PC-9 (cell line): ENCODE measurements at places on chromosomes 1 and 21. TPM values are rescaled to one million over a fixed set of nuclear protein-coding genes. Genes with fewer than 3 reads are reported as not detected.
A peak's percentile ranks its signal among the peaks of the same experiment; 100 is the strongest.

CYP4Z1 gene
- total RNA-seq: not detected in 2 replicates

DNA sequence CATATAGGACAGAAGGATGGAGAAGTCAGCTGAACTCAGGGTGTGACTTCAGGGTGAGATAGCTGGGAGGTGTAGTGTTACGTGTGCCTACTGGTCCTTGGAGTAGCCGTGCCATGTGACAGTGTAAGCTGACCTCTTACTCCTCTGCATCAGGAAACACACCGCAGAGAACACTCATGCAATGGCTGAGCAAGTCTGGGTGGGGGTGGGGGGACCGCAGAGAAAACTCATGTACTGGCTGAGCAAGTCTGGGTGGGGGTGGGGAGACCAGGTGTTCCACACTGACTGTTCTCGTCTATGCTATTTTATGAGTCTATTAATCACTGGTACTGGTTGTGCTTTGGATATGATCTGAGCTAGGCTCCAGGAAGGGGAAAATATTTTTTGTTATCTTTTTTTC, 233.1 kb downstream of the PAPPA2 start:
- no peak for DNase-seq
- no peaks in the 10 kb centered on the region for H3K4me1 ChIP-seq
- no peaks in the 10 kb centered on the region for H3K36me3 ChIP-seq

- no peak for DNase-seq
- H3K27ac ChIP-seq: peak overlapping the region; percentile 66
- no peaks in the 10 kb centered on the region for H3K36me3 ChIP-seq
These were observed 911.9 kb downstream of the TTLL7 start for GRCh38 chr1:83086986-83087512.

PLA2G2D gene
- total RNA-seq: not detected in 2 replicates

CYP2J2 gene
- 1.6 and 2.1 TPM in 2 replicates for total RNA-seq

- no peaks in the 10 kb centered on the region for H3K36me3 ChIP-seq
- H3K27me3 ChIP-seq: no peaks in the 10 kb centered on the region
- no peak for DNase-seq
- no peak overlapping the region for H3K27ac ChIP-seq
- no peak overlapping the region for H3K4me3 ChIP-seq
- no peaks in the 10 kb centered on the region for H3K4me1 ChIP-seq
These were observed 4.1 kb downstream of the KRTAP13-4 start for GRCh38 chr21:30434033-30434631.

GRCh38 chr1:95263450-95263849, 29.4 kb downstream of the RWDD3 start:
- H3K36me3 ChIP-seq: no peaks in the 10 kb centered on the region
- no peak overlapping the region for H3K27ac ChIP-seq
- peaks cover 10% of the 10 kb centered on the region for H3K4me1 ChIP-seq
- no peaks in the 10 kb centered on the region for H3K27me3 ChIP-seq
- DNase-seq: no peak

GRCh38 chr1:8354038-8354437, 36.1 kb downstream of the SLC45A1 start:
- H3K4me3 ChIP-seq: no peak overlapping the region
- no peaks in the 10 kb centered on the region for H3K27me3 ChIP-seq
- DNase-seq: no peak
- H3K36me3 ChIP-seq: no peaks in the 10 kb centered on the region
- H3K27ac ChIP-seq: no peak overlapping the region

DNA sequence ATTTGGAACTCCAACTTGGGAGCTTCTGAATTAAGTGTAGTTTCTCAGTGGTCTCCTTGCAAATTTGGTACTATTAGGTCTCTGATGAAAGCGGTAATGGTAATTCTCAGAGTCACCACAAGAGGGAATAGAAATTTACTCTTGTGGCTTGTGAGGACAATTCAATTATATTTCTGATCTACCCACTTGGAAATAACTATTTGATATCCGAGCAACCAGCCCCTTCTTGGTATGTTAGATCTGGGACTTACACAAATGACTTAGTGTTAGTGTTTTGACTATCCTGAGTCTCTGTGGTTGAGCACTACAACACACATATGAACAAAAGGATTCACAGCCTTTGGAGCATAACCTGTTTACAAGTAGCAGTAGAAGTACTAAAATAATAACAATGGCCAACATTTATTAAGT, 68.1 kb downstream of the RPS6KA1 start:
- H3K27ac ChIP-seq: no peak overlapping the region
- no peak for DNase-seq
- H3K27me3 ChIP-seq: no peaks in the 10 kb centered on the region
- H3K36me3 ChIP-seq: no peaks in the 10 kb centered on the region

ROR1 gene
- 16.0 and 19.0 TPM in 2 replicates for total RNA-seq

LIN28A gene
- not detected in 2 replicates for total RNA-seq

CRYZL1 gene
- total RNA-seq: 22.4 and 30.3 TPM in 2 replicates

DNA sequence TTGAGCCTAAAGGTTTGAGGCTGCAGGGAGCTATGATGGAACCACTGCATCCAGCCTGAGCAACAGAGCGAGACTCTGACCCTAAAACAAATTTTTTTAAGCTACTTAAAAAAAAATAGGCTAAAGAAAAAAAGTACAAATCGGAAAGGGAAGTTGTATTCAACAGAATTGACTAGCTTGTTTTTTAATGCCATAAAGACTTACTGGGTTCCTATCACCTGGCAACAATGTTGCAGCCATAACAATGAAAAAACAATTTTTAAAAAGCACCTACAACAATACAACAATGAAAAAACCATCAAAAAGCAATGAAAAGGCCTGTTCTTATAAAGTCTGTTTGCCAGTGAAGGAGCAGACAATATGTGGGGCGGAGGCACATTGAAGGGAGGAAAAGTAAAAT, 20.1 kb upstream of the PIGK start:
- H3K27me3 ChIP-seq: no peaks in the 10 kb centered on the region
- no peak for DNase-seq

GRCh38 chr1:167849666-167850065, 64.3 kb downstream of the ADCY10 start:
- no peak overlapping the region for H3K4me3 ChIP-seq
- no peak for DNase-seq
- peaks cover 9% of the 10 kb centered on the region; the same call in 1 of the 2 replicates for H3K4me1 ChIP-seq
- H3K27me3 ChIP-seq: no peaks in the 10 kb centered on the region

- DNase-seq: no peak
- no peaks in the 10 kb centered on the region for H3K4me1 ChIP-seq
- H3K36me3 ChIP-seq: no peaks in the 10 kb centered on the region
These were observed 12.5 kb downstream of the ESRRG start for GRCh38 chr1:216710598-216711333.

- no peaks in the 10 kb centered on the region for H3K27me3 ChIP-seq
- no peak overlapping the region for H3K4me3 ChIP-seq
- H3K36me3 ChIP-seq: no peaks in the 10 kb centered on the region
- DNase-seq: no peak
These were observed 149.9 kb downstream of the SYF2 start for GRCh38 chr1:25082216-25082899.

GCSAML gene
- not detected in 2 replicates for total RNA-seq

CD1E gene
- not detected in 2 replicates for total RNA-seq

DNA sequence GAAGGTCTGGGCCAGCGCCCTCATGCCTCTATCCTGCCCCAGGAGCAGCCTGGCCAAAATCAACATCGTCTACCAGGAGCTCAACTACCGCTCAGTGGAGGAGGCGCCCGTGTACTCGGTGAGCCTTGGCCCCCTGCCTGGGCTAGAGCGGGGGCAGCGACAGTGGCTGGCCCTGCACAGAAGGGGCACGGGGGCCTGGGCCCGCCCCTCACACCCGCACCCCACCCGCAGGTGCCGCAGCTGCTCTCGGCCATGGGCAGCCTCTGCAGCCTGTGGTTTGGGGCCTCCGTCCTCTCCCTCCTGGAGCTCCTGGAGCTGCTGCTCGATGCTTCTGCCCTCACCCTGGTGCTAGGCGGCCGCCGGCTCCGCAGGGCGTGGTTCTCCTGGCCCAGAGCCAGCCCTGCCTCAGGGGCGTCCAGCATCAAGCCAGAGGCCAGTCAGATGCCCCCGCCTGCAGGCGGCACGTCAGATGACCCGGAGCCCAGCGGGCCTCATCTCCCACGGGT, 10.8 kb downstream of the SCNN1D start:
- no peak overlapping the region for H3K27ac ChIP-seq
- peaks cover 16% of the 10 kb centered on the region for H3K4me1 ChIP-seq
- DNase-seq: no peak
- no peaks in the 10 kb centered on the region for H3K36me3 ChIP-seq
- no peaks in the 10 kb centered on the region for H3K27me3 ChIP-seq

TCHH gene
- 0.04 TPM in 1 of 2 replicates, not detected in the other for total RNA-seq

GRCh38 chr21:17711896-17712295, 99.2 kb upstream of the BTG3 start:
- no peak for DNase-seq
- no peaks in the 10 kb centered on the region for H3K36me3 ChIP-seq
- no peaks in the 10 kb centered on the region for H3K27me3 ChIP-seq

GRCh38 chr1:181327796-181328195, 155.5 kb upstream of the CACNA1E start:
- H3K36me3 ChIP-seq: no peaks in the 10 kb centered on the region
- no peak overlapping the region for H3K27ac ChIP-seq
- no peak overlapping the region for H3K4me3 ChIP-seq
- no peak for DNase-seq
- H3K4me1 ChIP-seq: peaks cover 11% of the 10 kb centered on the region

DNA sequence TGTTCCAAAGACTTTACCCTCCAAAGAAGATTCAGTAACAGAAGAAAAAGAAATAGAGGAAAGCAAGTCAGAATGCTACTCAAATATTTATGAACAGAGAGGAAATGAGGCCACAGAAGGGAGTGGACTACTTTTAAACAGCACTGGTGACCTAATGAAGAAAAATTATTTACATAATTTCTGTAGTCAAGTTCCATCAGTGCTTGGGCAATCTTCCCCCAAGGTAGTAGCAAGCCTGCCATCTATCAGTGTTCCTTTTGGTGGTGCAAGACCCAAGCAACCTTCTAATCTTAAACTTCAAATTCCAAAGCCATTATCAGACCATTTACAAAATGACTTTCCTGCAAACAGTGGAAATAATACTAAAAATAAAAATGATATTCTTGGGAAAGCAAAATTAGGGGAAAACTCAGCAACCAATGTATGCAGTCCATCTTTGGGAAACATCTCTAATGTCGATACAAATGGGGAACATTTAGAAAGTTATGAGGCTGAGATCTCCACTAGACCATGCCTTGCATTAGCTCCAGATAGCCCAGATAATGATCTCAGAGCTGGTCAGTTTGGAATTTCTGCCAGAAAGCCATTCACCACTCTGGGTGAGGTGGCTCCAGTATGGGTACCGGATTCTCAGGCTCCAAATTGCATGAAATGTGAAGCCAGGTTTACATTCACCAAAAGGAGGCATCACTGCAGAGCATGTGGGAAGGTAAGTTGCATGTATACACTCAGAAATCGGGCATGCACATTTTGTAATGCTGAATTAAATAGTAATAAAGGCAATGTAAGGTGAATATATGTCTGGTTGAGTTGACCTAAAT, 97.2 kb downstream of the ZFYVE9 start:
- H3K27me3 ChIP-seq: no peaks in the 10 kb centered on the region
- no peak overlapping the region for H3K27ac ChIP-seq
- H3K36me3 ChIP-seq: no peaks in the 10 kb centered on the region
- DNase-seq: no peak

DNA sequence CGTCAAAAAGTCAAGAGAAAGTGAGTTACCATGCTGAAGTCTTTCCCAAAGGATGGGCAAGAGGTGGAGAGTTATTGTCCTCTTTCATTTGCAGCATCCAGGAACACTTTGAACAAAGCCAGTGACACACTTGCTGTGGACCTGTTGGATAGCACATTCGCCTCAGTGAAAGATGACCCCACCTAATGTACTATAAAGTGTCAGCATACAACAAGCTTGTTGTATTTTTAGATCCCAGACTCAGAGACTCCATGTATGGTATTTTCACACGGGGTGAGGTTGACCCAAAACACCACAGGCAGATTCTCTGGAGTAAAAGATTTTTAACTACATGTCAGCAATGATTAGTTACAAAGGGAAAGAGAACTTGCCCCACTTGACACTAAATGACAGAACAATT, 273.8 kb downstream of the PTBP2 start:
- no peak overlapping the region for H3K27ac ChIP-seq
- H3K36me3 ChIP-seq: no peaks in the 10 kb centered on the region
- no peaks in the 10 kb centered on the region for H3K27me3 ChIP-seq
- H3K4me1 ChIP-seq: no peaks in the 10 kb centered on the region

DNA sequence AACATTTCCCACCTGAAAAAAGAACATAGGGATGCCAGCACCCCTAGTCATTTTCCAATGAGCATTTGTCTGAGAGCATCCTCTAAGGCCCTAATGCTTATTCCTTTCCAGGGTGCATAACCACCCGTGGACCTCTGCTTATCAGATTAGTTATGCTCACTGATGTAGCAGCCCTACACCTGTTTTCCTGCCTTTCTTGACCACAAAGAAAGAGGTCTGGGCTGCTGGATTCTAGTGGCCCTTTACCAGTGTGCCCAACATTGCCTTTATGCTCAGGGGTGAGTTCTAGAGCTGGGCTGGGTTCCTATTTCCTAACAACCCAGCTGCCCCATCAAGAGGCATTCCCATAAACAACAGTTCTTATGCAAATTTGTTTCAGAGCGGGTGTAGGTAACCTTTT, 20.3 kb upstream of the PM20D1 start:
- no peaks in the 10 kb centered on the region; the same call in 1 of the 2 replicates for H3K27me3 ChIP-seq
- H3K4me3 ChIP-seq: no peak overlapping the region
- H3K4me1 ChIP-seq: no peaks in the 10 kb centered on the region
- no peaks in the 10 kb centered on the region for H3K36me3 ChIP-seq
- DNase-seq: no peak

OR2L3 gene
- not detected in 2 replicates for total RNA-seq

GRCh38 chr1:205945069-205945468, 1.8 kb upstream of the SLC26A9 start:
- H3K27me3 ChIP-seq: peaks cover 12% of the 10 kb centered on the region; the same call in 1 of the 2 replicates
- peak; percentile 81 for DNase-seq
- H3K36me3 ChIP-seq: no peaks in the 10 kb centered on the region

HMGN2 gene
- 515 and 629 TPM in 2 replicates for total RNA-seq

GRCh38 chr1:165903672-165904071, 76.3 kb downstream of the UCK2 start:
- H3K36me3 ChIP-seq: peaks cover 20% of the 10 kb centered on the region
- no peaks in the 10 kb centered on the region for H3K4me1 ChIP-seq

- H3K27ac ChIP-seq: no peak overlapping the region
- no peak for DNase-seq
- no peaks in the 10 kb centered on the region for H3K27me3 ChIP-seq
- H3K4me1 ChIP-seq: peaks cover 9% of the 10 kb centered on the region; the same call in 1 of the 2 replicates
- H3K4me3 ChIP-seq: no peak overlapping the region
These were observed 258.1 kb downstream of the SDCCAG8 start for GRCh38 chr1:243513726-243514491.

MAP3K7CL gene
- 0.37 and 0.50 TPM in 2 replicates for total RNA-seq

GRCh38 chr1:209783386-209783785, 973 bp downstream of the C1orf74 start:
- H3K36me3 ChIP-seq: peaks cover 12% of the 10 kb centered on the region; the same call in 1 of the 2 replicates
- peaks cover 22% of the 10 kb centered on the region for H3K4me1 ChIP-seq
- H3K27ac ChIP-seq: no peak overlapping the region
- no peaks in the 10 kb centered on the region for H3K27me3 ChIP-seq
- no peak for DNase-seq

LGR6 gene
- 5.6 and 7.9 TPM in 2 replicates for total RNA-seq

LINGO4 gene
- not detected in 2 replicates for total RNA-seq
